T-helper 17 cell (primary cell): ENCODE measurements at places on chromosomes 3 and 15. TPM values are rescaled to one million over a fixed set of nuclear protein-coding genes. Genes with fewer than 3 reads are reported as not detected.

Gene CNTN4
- total RNA-seq: not detected

Gene ERC2
- total RNA-seq: 0.21 TPM

DNA sequence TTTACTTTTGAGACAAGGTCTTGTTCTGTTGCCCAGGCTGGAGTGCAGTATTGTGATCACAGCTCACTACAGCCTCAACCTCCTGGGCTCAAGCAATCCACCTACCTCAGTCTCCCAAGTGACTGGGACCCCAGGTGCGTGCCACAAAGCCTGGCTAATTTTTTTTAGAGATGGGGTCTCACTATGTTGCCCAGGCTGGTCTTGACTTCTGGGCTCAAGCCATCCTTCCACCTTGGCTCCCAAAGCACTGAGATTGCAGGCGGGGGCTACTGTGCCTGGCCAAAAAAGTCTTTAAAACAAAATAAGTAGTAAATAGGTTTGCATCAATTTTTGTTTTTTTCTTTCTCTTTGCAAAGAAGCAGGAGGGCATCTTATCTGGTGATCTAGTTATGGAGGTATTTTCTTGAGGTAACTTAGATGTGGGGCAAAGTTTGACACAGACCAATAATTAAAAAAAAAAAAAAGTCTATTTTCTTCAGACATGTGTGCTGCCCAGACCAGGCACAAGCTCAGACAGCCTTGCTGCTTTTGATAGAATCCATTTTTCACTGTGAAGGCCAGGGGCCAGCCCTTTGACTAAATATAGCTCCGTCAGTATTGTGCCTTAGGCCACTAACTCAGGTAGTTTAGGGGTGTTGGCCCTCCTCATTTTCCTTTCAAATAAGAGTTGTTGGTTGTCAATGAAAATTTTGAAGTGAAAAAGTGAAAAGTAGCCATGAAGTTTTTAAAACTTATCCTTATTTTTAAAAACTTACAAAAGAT, 2.5 kb downstream of the ARL6IP5 start:
- no peaks in the 10 kb centered on the region for H3K27me3 ChIP-seq
- H3K4me1 ChIP-seq: peaks cover 60% of the 10 kb centered on the region
- H3K4me3 ChIP-seq: peak overlapping the region; percentile 96
- H3K27ac ChIP-seq: peak overlapping the region; percentile 97

DNA sequence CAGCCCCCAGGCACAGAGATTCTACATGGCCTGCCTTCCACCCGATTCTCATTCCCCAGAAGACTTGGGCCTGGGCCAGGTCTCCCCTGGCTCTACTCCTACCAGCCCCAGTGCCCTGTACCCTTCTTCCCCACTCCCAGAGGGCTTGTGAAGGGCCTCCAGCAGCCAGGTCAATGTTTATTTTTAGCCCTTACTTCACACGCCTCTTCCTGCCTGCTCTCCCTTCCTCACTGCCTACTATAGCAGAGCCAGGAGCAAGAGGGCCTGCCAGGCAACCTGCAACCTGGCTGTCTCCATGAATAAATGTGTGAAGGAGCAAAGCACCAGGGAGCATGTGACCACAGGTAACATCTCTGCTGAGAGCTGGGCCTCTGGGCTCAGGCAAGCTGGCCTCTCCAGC, 26.4 kb upstream of the APEH start:
- H3K27me3 ChIP-seq: peaks cover 5% of the 10 kb centered on the region
- no peaks in the 10 kb centered on the region for H3K36me3 ChIP-seq
- peaks cover 2% of the 10 kb centered on the region for H3K4me1 ChIP-seq
- DNase-seq: no peak
- no peak overlapping the region for H3K4me3 ChIP-seq

DNA sequence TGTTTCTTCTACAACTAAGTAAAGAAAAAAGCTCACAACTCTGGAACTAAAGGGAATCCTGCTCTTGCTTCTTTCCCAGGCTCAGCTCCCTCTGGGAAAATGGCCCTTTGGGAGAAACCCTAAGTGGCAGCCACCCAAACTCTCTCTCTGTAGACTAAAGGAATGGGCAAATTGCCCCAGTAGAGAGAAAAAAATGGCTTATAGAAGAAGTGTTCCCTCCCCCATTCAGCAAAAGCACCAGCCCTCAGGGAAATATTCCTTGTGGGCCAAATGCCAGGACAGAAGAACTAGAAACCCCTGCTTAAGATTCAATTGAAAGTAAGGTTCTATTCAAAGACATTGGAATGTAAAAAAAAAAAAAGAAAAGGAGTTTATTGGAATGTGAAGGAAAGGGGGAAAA, 603.7 kb upstream of the ALCAM start:
- H3K27ac ChIP-seq: no peak overlapping the region
- H3K36me3 ChIP-seq: no peaks in the 10 kb centered on the region
- peaks cover 7% of the 10 kb centered on the region for H3K27me3 ChIP-seq
- H3K4me1 ChIP-seq: no peaks in the 10 kb centered on the region
- no peak overlapping the region for H3K4me3 ChIP-seq

DNA sequence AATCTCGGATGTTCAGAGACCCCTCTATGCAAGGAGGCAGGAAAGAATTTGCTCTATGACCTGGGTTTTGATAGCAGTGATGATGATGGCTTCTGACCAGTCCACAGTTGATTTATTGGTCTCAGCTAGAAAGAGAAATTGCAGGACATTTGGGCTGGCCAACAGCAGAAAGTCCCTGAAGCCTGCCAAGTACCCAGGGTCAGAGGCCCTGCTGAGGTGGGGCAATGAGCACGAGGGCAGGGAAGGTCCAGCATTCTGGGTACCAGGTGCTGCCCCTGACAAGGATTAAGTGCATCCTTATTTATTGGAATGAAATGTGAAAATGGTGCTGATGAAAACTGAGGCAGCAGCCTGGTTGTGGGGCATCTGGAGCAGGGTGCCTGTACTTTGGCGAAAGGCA, 19.8 kb downstream of the C3orf62 start:
- no peak overlapping the region for H3K4me3 ChIP-seq
- H3K27me3 ChIP-seq: no peaks in the 10 kb centered on the region
- H3K27ac ChIP-seq: no peak overlapping the region
- no peak for DNase-seq

- H3K4me1 ChIP-seq: peaks cover 37% of the 10 kb centered on the region
- peak overlapping the region; percentile 97 for H3K4me3 ChIP-seq
- no peaks in the 10 kb centered on the region for H3K27me3 ChIP-seq
- no peak for DNase-seq
- H3K36me3 ChIP-seq: peaks cover 9% of the 10 kb centered on the region
Observed at GRCh38 chr3:23805210-23805632, 534 bp upstream of the UBE2E1 start.

DNA sequence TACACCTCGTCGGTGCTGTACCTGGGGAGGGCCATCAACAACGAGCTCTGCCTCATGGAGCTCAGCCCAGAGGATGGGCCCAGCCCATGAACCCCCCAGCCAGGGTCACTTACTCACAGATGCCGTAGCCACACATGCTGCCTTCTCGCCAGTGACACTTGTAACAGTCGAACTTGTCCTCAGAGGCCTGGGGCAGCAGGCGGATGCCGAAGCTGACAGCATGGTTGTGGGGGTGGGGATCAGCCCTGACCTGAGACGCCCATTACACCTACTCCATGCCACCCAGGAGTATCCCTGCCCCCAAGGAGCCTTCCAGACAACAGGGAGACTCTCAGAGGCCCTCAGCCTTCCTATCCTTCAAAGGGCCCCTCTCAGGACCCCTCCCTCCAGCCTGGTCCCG, 12.1 kb downstream of the ALS2CL start:
- DNase-seq: no peak
- H3K4me3 ChIP-seq: no peak overlapping the region
- H3K27me3 ChIP-seq: no peaks in the 10 kb centered on the region
